Mucosa of gallbladder (tissue), 1 donor: ENCODE measurements at places on chromosomes 3 and 15. TPM values are rescaled to one million over a fixed set of nuclear protein-coding genes. Genes with fewer than 3 reads are reported as not detected.

Gene XYLB
- 5.8 TPM for total RNA-seq

Gene CSPG5
- 0.58 TPM for total RNA-seq

Gene CHRNA5
- total RNA-seq = 20.3 TPM

Gene EID1
- 182 TPM for total RNA-seq

Gene XPC
- total RNA-seq = 33.3 TPM

Gene DUOXA2
- 87.1 TPM for total RNA-seq

Gene RBSN
- total RNA-seq = 19.2 TPM

Gene AADACL2
- 0.14 TPM for total RNA-seq

Gene OR5H2
- total RNA-seq = not detected

Gene DNAJA4
- 36.9 TPM for total RNA-seq

Gene LRRC15
- 0.35 TPM for total RNA-seq

DNA sequence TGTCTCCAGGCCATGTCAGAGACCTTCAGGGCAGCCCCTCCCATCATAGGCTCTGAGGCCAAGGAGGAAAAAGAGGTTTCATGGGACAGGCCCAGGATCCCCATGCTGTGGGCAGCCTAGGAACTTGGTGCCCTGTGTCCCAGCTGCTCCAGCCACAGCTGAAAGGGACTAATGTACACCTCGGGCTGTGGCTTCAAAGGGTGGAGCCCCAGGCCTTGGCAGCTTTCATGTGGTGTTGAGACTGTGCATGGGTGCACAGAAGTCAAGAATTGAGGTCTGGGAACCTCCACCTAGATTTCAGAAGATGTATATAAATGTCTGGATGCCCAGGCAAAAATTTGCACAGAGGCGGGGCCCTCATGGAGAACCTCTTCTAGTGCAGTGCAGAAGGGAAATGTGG lies 6.6 kb upstream of the SSR3 start:
- no peak for DNase-seq

DNA sequence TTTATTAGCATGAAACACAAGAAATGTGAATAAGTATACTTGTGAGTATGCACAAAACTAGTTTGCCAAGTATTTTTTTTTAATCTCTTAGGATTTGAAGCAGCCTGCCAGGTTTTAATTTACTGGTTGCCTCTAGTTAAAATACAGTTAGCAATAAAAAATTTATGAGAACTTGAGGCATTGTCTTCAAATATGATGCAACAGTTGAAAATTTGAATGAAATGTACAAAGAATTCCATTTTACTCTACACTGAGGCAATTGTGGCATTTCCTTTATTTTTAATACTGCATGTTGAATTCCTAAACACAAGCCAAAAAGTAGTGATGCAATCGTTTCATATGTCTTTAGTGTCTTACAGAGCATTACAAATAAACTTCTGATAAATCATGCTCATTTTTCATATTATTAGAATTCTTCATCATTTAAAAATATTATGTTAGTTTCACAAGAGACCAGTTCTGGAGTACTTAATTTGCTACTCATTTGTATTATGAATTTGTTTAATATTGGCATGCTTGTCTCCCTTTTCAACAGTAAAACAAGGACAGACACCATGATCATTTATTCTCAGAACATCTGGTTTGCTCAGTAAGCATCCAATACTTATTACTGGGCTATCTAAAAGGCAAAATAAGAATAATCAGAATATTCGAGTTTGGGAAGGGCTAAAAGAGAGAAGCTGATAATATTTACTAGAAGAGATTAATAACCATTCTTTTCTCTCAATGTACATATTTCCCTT lies 124.8 kb upstream of the PTX3 start:
- no peak for DNase-seq

- DNase-seq = peak; percentile 76
These were observed 35.5 kb upstream of the PLCL2 start for GRCh38 chr3:16849229-16849628.

DNA sequence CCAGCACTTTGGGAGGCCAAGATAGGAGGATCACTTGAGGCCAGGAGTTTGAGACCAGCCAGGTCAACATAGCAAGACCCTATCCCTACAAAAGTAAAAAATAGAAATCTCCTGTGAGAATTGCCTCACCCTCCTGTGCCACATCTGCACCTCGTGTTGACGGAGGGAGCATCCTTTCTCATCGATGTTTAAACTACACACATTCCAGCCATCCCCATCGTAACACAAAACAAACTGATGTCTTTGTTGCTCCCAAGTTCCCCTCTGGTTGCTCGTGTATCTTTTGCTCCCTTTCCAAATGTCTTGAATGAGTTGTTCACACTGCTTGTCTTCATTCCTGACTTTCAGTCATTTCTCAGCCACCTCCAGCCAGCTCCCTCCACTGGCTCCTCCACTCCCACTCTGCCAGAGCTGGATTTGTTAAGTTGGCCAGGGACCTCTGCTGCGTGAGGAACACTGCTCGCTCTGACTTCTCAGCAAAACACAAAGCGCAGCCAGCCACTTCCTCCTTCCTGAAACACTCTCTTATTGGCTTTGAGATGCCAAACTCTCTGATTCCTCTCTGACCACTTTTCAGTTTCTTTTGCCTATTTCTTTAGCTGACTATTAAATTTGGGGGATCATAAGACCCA lies 53.6 kb upstream of the ATP13A3 start:
- DNase-seq = peak; percentile 41

DNA sequence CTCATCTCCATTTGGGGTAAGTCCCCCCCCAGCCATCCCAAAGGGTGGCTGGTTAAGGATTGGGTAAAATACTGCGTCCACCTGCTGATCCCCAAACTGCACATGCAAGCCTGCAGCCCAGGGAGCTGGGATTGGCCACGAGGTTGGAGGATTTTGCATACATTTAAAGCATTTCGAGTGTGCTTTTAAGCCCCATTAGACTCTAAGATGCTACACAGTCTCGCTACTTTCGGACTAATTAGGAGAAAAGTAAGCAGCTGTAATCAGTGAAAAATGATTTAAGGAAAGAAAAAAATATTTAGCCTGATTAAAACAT lies 23.9 kb downstream of the SLC6A6 start:
- DNase-seq = no peak

DNA sequence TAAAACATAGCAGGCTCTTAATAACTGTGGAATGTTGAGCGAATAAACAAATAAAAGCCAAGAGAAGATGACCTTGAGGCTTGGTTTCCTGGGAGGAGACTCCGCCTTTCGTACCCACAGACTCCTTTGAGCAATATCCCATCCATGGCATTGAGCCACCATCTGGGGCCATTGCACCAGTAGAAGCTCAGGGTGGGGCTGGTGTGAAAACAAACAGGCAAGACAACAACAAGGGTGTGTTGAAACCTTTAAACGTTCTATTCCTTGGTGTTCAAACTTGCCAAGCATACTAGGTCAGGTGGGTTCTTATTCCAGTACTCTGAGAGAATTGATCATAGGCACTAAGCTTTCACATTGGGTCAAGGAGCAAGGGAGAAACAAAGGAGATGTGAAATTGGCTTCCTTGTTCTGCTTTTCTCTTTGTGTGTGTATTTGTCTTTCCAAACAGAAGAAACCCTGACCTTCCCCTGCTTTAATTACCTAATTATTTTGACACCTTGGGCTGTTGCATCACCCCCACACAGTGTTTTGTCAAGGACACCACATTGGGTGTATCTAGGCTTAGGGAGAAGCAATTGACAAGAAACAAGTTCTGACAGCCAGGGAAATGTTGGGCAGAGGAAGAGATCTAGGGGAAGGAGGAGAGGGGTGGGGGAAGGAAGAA lies 105.1 kb upstream of the BCL6 start:
- peak; percentile 82 for DNase-seq

DNA sequence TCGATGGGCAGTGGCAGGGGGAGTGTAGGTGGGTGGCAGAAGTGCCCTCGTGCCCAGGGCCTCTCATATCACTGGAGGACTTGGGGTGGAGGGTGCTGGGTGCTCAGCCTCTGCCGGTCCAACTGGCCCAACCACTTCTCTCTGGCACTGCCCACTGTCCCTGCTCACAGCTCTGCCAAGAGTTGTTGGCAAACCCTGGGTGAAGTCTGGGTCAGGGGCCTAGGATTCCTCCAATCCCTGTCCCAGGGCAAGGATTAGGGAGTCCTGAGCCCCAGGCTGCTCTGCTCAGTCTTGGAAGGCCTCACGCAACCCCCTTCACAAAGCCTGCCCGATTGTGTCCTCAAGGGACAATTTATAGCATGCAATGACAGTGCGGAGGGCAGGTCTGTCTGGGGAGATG lies 5.2 kb upstream of the PRKCD start:
- DNase-seq = peak; percentile 84

GRCh38 chr15:101033801-101034200 lies 114.6 kb downstream of the LRRK1 start:
- DNase-seq = no peak

DNA sequence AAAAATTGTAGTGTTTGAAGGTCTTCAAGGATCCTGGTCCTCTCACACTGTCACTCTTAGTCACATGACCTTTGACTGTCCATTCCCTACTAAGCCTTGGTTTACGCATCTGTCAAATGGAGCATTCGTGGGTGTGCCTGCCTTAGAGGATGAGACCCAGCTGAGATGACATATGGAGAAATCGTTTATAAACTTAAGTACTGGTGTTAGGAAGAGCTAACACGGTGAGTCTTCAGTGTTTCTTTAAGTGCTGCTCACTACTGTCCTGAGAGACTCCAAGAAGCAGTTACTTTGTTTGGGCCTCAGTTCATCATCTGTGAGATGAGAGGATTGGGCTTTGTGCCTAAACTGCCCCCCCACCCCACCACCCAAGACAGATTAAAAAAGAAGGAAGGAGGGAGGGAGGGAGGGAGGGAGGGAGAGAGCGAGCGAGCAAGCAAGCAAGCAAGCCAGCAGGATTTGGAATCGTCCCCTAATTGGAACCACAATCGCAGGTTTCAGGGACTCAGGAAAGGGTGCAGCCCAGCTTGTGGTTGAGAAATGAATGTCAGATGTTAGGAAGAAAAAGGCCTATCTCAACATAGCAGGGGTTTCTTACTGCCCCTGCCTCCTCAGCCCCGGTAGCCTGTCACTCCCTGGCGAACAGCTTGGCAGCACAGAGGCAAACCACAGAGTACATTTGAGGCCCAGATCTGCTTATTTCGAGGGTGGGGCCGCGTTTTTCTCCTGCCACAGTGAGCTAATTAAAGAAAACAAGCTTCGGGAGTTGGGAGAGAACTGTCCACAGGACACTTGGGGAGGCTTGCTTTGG lies 32.7 kb downstream of the SMAD3 start:
- no peak for DNase-seq

DNA sequence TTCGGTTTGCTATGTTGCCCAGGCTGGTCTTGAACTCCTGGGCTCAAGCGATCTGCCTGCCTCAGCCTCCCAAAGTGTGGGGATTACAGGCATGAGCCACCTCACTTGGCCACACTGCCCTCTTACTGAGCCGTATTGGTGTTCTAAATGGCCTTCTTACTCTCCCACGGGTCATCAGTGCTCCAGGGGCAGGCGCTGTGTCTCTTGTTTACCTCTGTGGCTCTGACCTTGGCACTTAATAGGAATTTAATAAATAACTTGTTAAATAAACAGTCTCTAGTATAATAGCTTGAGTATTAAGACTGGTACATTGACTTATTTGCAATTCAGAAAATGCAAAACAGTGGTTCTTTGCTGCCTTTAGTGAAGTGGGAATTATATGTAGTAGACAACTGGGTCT lies 13.7 kb downstream of the FLNB start:
- no peak for DNase-seq

- DNase-seq = no peak
These were observed 248.1 kb upstream of the C2CD4B start for GRCh38 chr15:62413153-62413552.

- DNase-seq = no peak
These were observed 219.5 kb downstream of the CACNA2D3 start for GRCh38 chr3:54341811-54342210.

DNA sequence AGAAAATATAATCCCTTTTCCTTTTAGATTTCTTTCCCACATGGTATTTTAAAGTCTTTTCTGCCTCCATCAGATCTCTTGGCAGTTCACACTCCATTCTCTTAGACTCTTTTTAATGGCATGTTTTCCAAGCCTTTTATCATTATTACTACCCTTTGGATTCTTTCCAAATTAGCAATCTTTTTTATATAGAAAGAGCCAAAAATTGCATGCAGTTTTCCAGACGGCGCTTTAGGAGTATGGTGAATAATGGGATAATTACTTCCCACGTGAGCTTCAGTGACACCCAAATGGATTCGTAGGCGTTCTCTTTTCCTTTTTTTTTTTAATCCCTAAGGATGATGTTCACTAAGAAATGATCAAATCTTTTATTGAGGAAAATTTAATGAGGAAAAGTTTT lies 354.8 kb upstream of the DNAJC19 start:
- no peak for DNase-seq

DNA sequence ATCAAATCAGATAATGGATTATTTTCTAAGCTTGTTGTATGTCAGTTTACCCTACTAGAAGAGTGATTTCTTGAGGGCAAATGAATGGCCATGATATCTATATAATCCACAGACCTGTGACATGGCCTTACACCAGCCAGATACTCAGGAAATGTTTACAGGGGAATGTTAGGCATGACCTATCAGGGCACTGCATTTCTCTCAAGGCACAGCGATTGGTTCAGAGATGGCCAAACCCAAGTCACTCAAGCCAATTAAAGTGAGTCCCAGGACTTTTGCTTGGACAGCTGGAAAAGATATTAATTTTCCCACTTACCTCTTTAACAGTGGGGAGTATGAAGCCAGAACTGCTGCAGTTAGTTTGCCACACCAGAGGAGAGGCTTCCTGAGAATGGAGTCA lies 28.7 kb upstream of the GATA2 start:
- DNase-seq = no peak

GRCh38 chr3:172466553-172467130 lies 18.4 kb upstream of the GHSR start:
- DNase-seq = no peak

DNA sequence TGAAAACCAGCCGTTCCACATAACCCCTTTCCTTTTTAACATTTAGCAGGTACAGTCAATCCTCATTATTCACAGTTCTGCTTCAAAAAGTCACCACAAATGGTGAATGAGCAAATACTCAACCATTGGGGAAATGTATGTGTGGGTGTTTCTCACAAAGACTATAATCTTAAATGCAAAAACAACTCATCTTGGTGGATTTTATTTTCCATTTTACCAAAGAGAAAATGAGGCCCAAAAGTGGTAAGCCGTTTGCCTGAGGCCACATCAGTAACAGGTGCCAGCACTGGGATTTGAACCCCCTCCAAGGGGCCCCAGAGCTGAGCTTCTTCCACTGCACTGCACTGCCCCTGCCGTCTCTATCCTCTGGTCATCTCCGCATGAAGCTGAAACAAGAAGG lies 208.8 kb downstream of the OSBPL10 start:
- DNase-seq = no peak

- DNase-seq = no peak
These were observed 290.5 kb downstream of the PLCL2 start for GRCh38 chr3:17175187-17175807.
